ENCODE measurements at places on chromosomes 13 and 19. TPM values are rescaled to one million over a fixed set of nuclear protein-coding genes. Genes with fewer than 3 reads are reported as not detected.

- DNase-seq = peak; percentile 19
Measured at GRCh38 chr13:48234566-48235340, 1.7 kb downstream of the ITM2B start.

ZSCAN4 gene
- not detected for total RNA-seq

GRCh38 chr13:95893861-95894260, 159.3 kb downstream of the UGGT2 start:
- DNase-seq = no peak

MTUS2 gene
- 9.8 TPM for total RNA-seq

SMIM44 gene
- total RNA-seq = not detected

DNA sequence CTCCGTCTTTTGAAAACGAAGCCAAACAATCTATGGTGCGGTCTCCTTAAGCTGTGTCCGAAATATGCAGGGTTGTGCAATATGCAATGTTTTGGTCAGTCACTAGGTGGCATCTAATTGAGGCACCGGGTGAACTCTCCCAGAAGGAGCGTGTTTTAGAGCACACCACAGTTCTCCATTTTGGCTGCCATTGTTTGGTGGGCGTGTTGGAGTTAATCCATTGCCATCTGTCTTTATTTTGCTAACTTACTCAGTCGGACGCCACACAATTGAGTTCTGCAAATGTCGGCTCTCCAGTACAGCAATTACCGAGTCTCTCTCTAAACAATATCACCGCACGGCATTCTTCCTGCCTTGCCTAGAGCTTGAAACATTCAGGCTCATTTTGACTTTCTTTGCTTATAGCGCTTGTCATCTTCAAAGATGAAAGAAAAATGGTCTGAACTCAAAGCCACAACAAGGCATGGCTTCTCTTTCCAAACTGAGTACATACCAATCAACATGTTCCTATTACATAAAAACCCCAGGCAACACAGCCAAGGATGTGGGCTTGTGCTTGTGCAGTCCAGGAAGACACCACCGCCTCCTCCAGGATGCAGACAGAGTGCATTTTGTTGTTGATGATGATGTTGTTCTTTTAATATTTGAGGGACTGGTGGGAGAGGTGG, 182.0 kb upstream of the SERP2 start:
- peak; percentile 67 for DNase-seq

CCL25 gene
- total RNA-seq = 0.70 TPM

ENOX1 gene
- total RNA-seq = not detected

RFPL4A gene
- total RNA-seq = not detected

- peak; percentile 79 for DNase-seq
Measured at GRCh38 chr13:25114220-25114619, 18.3 kb downstream of the PABPC3 start.

TMEM86B gene
- total RNA-seq = 13.7 TPM

IFNL4 gene
- not detected for total RNA-seq

GRCh38 chr13:100106005-100106404, 17.1 kb downstream of the PCCA start:
- DNase-seq = no peak

DNA sequence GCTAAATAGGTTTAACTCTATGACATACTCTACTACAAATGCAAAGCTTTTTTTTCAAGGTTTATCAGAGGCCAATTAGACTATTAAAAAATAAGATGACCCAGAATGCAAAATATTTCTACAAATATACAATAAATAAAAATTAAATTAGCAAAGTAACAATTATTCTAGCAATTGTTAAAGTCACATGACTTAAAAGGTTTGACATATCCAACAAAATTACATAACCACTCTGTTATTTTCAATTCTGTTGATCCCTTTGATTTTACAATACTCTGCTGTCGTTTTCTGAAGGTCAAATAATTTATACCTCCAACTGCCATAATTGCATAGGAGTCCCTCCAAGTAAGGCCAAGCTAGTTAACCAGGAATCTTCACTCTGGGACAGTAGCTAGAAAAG, 292.6 kb upstream of the MIR17HG start:
- DNase-seq = no peak
